ENCODE measurements at places on chromosomes 12 and 14.
A peak's percentile ranks its signal among the peaks of the same experiment; 100 is the strongest.

GRCh38 chr12:29960122-29960521 is 176.4 kb upstream of the TMTC1 start:
- DNase-seq, result no peak

DNA sequence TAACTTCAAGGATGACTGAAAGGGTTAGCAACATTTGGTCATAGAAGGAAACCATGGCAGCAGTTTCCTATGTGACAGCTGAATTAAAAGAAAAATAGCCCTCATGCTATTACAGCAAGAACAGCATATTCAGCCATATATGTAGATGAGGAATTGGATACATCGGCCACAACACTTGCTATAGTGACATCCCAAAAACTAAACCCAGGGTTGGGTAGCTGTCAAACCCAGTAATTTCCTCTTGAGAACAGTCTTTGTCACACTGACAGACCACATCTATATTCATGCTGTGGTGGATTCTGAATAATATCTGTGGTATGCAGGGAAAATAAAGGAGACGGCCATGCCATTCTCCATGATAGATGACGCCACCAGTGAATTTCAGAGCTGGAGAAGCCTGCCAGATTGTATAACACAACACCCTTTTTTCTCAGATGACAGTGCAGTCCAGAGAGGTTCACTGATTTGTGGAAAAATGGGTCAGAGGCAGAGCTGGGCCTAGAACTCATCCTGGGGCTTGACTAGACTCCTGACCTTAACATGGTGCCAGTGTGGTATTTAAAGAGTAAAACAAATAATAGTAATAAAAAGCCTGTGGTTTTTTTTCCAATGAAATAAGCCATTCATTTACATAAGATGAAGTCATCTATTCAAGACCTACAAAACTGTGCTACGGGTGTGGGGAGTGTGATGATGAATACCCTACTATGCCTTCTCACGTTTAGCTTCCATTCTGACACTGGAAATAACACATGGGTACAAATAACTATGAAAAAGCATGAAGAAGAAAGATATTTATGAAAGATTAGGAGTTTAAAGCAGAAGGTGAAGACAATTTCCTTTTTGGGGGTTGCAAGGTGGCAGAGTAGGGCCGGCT is 32.3 kb downstream of the EFCAB11 start:
- DNase-seq, result no peak

DNA sequence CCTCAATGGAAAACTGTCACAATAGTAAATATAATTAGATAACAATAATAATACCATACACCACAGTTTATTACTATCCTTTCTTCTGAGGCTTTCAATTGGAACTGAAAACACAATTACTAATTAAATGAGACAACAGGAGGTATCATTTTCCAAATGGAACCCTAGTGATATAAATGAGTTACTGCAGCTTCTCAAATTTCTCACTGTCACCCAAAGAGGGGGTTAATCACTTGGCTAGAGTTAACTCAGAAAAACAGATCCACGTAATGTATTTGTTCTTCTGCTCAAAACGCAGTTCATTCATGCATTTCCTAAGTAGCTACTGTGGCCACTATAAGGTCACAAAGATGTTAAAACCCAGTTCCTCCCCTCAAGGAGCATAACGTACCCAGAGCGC is 120.9 kb upstream of the FOXN3 start:
- no peak for DNase-seq

DNA sequence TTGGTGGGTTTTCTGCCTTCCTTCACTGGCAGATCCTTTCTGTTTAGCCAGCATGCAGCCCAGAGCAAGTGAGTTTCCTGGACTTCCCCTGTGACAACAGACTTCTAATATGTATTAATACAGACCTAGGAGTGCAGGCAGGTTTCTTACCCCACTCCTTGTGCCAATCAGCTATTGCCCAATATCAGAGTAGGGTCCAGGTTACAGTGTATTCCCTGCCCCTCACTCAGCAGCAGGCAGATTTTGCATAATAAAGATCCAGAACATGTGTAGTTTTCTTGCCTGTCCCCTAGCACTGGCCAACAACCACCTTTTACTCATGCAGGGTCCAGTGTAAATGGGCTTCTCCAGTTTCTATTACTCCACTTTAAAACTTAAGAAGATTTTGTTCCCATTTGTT is 4.7 kb upstream of the SMIM10L1 start:
- no peak for DNase-seq

DNA sequence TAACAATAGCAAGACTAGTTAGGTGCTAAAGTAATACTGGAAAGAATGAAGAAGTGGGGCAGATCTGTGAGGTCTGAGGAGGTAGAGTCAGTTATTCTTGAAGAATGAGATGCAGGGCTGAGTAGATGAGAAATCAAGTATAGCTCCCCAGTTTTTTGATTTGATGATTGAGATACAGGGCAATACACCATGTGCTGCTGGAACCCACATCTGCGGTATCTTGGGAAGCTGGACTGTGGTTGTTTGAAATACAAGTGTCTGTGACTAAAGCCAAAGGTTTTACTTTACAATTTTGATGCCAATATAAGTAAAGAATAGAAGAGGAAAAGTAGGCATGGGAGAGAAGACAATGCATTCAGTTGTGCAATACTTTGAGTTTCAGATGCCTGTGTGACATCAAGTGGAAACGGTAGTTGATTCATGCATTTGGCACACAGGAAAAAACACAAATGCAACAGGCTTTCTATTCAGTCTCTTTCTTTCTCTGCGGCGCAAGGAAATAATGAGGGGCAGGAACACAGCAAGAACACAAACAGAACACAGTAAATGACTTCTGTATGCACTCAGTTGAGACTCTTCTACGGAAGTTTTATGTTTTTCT is 190.2 kb upstream of the SLC38A2 start:
- no peak for DNase-seq

DNA sequence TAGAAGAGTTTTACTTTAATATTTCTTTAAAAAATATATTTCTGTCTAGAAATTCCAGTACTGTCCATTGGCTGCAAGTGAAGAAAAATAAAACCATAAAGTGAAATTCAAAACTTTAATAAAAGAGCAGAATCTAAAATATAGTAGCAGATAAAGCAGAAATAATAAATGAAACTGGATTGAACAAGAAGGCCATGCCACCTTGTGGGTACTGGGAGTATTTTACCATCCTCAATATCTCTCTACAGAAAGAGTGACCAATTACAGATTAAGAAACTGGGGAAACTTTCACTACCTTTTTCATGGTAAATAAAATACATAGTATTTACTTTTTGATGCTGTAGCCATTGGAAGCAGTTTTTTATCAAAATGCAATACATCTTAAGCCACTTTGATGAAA is 220.5 kb downstream of the BCAT1 start:
- DNase-seq, result no peak

DNA sequence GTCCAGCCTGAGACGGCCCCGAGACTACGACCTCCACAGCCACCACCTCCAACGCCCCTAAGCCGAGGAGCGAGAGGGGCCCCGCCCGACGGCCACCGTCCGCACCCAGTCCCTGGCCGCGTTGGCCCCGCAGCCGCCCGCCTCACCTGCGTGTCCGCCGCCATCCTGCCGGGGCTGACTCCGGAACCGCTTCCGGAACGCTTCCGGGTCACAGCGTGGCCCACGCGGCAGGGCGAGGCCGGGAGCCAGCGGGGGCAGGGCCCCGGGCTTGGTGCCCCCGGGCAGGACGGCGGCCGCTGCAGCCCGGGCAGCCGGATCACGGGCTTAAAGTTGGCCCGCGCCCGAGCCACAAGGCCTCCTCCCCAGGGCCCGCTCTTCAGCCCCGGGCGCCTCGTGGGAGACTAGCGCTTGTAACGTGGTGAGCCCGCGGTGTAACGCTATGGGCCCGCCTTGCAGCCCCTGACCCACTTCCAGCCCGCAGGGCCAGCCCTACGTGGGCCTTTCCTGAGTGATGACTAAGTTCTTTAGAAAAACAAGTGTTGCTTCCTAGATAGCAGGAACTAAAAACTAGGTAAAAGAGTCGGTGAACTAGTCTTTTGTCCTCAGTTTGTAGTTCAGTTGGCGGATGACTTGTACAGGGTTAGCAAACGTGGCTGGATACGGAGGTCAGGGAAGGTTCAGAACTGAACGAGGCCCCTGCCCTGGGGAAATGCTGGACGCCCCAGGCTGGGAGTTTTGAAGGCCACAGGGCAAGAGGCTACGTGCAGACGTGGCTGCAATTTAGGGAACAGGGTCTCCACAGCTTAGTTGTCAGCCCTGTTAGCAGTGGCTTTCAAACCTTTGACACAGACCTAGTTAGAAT is at the start of gene GCN1:
Gene GCN1 (minus strand): TSS at position 182 of the 862 bp plus-strand sequence. CDS start 18 bp downstream, at position 164.
- DNase-seq, result peak; percentile 96
